ENCODE measurements at places on chromosomes 7 and 10.

DNA sequence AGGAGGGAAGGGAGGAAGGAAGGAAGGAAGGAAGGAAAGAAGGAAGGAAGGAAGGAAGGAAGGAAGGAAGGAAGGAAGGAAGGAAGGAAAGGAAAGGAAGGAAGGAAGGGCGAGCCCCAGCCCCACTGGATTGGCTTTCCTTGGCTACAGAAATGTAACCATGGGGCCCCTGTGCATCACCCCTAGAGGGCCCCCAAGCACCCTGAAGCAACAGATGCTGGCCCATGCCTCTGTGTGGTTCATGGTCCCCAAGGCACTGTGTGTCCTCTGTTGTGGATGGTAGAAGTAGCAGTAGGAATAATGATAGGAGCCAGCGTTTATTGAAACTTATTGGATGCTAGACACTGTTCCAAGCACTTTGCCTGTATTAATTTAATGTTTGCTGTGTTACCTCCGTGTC lies 116.6 kb upstream of the MACROH2A2 start:
- no peak for DNase-seq

GRCh38 chr7:92667816-92668535 lies 77.8 kb upstream of the FAM133B start:
- DNase-seq = no peak

GRCh38 chr7:84844771-84845170 lies 342.1 kb downstream of the SEMA3D start:
- DNase-seq = no peak

- no peak for DNase-seq
Observed at GRCh38 chr7:110600956-110601355, 490.0 kb upstream of the LRRN3 start.

- DNase-seq = no peak
Observed at GRCh38 chr10:124184208-124184830, 90.9 kb upstream of the CHST15 start.

- no peak for DNase-seq
Observed at GRCh38 chr10:97388152-97388551, 13.0 kb downstream of the RRP12 start.

DNA sequence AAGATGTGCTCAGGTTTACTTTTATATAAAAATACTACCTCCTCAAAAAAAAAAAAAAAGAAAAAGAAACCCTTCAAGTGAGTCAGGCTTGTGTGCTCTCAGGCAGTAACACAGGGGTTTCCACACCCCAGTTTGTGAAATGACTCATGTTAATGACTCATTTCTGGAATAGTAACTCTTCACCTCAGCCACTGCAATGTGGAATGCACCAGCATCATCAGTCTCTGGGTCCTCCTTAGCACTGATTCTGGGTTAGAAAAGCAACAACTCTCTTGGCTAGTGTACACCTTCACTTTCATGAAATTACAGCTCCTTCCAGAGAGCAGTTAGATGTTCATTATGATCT lies 110.6 kb downstream of the EMX2 start:
- DNase-seq = no peak

- no peak for DNase-seq
Observed at GRCh38 chr10:89563861-89564478, 28.6 kb upstream of the SLC16A12 start.

- no peak for DNase-seq
Observed at GRCh38 chr7:96122746-96123145, 199.2 kb downstream of the SLC25A13 start.

DNA sequence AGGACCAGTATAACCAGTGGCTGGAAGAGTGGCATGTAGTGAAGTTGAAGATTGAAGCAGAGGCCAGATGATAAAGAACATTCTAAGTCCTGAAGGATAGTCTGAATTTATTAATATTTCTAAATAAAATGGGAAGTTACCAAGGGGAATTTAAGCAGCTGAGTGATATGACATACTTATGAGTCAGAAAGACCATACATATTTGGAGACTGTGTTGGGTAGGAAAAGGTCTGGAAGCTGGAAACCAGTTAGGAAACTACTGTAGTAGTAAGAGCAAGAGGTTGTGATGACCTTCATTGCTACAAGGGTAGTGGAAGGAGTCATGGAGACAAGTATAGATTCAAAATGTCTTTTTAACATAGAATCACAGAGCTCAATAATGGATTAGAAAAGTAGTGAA lies 752.3 kb downstream of the SUGCT start:
- DNase-seq = no peak

Data from activated T-cell treated with anti-CD3 and anti-CD28 coated beads for 1 hour (primary cell).